ENCODE measurements at places on chromosomes 6 and 20.
A peak's percentile ranks its signal among the peaks of the same experiment; 100 is the strongest.

GRCh38 chr6:35426074-35426473 is 26.1 kb upstream of the FANCE start:
- no peak for DNase-seq

DNA sequence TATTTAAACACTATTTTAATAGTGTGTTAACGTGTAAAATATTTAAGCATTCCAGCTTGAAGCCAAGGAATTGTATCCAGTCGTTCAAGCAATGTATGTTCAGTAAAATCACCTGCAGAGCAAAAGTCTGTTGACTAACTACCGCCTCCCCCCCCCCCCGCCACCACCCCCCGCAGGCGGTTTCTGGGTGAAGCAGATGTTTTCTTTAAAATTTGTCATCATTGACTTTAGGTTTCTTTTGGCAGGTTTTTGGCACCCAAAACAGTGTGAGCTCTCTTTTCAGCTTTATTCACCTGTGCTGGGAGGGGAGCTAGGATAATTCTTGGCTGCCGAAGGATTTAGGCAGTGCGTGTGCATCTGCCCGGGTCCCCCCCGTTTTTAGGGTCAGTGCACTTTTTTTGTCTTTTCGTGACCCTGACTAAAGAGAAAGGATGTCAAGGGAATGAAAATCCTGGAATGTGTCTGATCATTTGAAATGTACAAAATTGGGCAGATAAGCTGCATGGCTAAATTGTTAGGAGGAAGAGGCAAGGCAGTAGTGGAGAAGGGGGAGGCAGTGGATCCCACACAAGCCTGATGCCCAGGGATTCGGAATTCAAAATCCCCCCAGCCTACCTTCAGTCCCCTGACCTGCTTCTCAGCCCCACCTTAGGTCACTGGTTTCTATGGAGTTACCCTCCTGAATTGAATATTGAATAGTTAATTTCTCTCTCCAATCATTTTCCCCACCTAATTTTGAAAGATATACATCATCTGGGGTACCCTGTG is 1.1 kb downstream of the EDN1 start:
- no peak for DNase-seq

DNA sequence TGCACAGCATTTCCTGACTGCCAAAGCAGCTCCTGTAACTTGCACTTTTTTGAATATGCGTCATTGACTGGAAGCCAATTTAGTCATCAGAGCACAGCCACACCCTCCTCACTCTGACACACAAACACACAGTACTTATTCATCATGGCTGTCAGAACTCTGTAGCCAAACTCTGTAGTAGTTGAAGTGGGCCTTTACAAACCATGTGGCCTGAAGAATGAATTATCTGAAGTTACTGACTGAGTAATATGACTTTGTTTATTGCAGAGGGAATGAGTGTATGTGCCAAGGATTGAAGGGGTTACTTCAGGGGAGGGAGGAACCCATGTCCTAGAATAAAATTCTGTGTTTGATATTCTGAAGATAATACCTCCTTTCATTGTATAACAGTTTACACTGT is 102.7 kb downstream of the FIG4 start:
- peak; percentile 83 for DNase-seq

- DNase-seq, result no peak
These were observed 72.4 kb downstream of the ATG5 start for GRCh38 chr6:106253172-106253571.

GRCh38 chr6:139711804-139712585 is 337.5 kb upstream of the CITED2 start:
- DNase-seq, result no peak

GRCh38 chr6:159527351-159527750 is 165.7 kb downstream of the SOD2 start:
- DNase-seq, result no peak

DNA sequence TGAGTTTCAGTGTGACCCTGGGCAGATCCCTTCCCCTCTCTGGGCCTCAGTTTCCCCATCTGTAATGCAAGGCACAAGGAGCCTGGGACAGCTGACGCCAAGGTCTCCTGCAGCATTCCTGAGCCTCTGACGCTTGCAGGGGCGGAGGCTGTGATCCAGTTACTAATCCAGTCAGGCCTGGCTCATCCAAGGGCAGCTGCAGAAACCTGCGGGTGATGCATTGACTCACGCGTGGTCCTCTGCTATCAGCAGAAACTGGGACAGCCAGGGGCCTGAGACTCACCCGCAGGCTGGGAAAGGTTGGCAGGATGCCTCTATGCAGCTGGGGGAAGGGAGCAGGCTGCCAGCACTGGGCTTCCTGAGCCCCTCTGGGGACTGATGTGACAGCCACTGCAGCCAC is 65.0 kb upstream of the SIRPA start:
- peak; percentile 92 for DNase-seq

GRCh38 chr6:5050009-5050408 is 35.1 kb upstream of the PPP1R3G start:
- no peak for DNase-seq

- DNase-seq, result no peak
These were observed 86.6 kb downstream of the TRDN start for GRCh38 chr6:123550052-123550617.

GRCh38 chr6:40438246-40438887 is 148.8 kb downstream of the LRFN2 start:
- DNase-seq, result no peak

DNA sequence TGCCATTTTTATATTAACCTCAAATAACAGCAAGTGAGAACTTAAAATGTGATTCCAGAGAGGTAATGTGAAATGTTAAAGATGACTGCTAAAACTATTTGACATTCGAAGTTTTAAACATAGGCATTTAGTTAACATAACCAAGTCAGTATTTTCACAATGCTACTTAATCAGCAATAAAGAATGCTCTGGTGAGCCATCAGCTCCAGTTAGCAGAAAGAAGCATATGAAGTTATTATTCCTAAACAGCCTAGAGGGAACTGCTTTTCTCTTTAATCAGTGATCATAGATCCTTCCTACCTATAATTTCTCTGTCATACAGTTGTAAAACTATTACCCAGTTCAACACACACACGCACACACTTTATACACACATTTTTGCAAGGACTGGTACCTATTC is 60.1 kb downstream of the MMS22L start:
- no peak for DNase-seq

GRCh38 chr6:125968493-125968892 is 11.9 kb downstream of the HINT3 start:
- no peak for DNase-seq

DNA sequence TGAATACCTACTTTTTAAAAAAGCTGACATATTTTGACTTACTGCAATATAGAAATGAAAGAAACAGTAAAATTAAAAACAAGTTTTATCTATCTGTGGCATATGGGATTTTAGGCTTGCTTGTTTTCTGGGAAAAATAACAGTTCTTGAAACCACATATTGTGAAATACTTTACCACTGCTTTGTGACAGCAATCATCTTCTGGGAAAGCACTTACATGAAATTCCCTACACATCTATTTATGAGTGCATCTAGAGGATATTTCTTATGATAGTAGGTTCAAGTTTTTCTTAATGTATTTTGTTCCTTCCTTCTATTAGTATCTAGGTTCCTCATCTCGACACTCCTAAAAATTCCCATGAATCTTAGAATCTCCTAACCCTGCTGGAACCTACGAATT is 75.2 kb downstream of the STXBP5 start:
- DNase-seq, result no peak

DNA sequence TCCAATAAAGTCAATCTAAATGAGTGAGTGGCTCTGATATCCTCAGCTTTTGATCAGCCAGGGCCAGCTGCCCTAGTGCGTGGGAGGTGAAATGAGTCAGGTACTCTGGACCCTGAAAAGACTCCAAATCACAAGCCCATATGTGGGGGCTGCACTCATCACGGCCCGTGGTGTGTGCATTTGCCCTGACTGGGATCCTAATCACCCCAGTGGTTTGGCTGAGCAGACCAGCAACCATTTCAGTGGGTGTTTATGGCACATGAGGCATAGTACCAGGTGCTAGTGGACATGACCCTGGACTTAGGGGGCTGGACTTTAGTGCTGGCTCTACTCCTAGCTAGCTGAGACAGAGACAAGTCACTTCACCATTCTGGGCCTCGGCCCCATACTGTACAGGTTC is 39.4 kb downstream of the SCML4 start:
- no peak for DNase-seq

GRCh38 chr6:133814797-133815196 is 74.1 kb upstream of the TCF21 start:
- DNase-seq, result peak; percentile 17

DNA sequence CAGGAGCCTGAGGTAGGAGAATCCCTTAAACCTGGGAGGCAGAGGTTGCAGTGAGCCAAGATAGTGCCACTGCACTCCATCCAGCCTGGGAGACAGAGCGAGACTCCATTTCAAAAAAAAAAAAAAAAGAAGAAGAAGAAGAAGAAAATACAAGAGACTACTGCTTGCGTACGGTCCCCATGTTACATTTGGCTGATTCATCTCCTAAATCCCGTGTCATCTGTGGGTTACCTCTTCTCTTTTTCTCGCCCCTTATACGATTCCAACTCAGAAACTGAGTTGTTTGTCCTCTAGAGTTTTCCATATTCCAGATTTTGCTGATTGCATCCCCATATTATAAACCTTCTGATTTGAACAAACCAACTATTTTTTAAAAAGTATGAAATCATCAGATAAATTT is 62.4 kb upstream of the NELFCD start:
- no peak for DNase-seq

DNA sequence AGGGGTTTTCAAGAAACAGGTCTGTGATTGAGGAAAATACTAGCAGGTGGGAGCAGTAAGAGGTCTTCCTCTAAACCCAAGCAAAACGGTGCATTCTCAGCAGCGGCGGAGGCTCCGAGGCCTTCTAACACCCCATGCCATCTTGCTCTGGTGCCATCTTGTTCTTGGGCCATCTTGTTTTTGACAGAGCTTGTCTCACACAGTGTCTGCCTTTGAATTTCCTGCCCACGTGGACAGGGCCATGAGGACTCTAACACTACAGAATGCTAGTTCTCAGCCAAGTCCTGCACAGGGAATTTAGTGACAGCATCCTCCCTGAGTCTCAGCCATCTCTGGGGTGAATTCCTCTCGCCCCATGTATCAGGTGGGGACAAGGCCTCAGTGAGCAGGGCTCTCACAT is 76.4 kb downstream of the PSMG4 start:
- no peak for DNase-seq

GRCh38 chr6:170117111-170117972 is 173.5 kb downstream of the DLL1 start:
- no peak for DNase-seq

- no peak for DNase-seq
These were observed 263.4 kb downstream of the RIMS1 start for GRCh38 chr6:72149715-72150114.

GRCh38 chr6:137218473-137218916 is 690 bp downstream of the IFNGR1 start:
- peak; percentile 47 for DNase-seq

DNA sequence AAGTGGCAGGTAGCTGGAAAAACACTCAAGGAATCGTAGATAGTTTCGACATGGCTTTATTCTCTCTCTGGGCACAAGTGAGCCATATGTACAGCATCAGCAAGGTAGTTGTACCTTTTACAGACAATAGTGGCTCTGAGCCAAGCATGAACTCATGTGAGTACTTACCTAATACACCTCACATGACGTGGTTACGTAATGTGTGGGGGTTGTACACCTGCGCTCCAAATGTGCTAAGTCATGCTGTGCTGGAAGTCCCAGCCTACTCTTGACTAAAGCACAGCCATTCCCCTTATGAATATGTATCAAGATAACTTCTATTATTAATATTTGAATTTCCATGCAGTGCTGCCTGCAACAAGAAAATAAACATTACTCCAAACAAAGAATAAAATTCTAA is 78.8 kb upstream of the HMGN3 start:
- DNase-seq, result no peak

GRCh38 chr6:20647585-20647984 is 113.3 kb downstream of the CDKAL1 start:
- DNase-seq, result no peak

DNA sequence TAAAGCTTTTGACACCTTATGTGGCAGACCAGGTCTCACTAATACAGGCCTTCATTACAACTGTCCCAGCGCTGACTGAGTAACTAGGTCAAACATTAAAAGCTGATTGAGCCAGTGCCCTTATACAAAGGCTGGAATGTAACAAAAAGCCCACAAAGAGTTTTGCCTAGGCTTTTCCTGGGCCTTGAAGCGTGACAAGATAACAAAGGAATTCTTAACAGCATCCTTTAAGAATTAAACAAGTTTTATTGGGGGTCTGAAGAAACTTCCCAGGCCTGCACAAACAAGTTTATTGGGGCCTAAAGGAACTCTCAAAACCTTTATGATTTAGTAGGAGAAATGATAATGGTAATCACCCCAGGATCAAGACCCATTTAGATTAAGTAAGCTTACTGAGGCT is 267.6 kb upstream of the FAM83B start:
- DNase-seq, result no peak

Measured in amniotic stem cell (primary cell).